ENCODE measurements at places on chromosomes 11 and 22.

DNA sequence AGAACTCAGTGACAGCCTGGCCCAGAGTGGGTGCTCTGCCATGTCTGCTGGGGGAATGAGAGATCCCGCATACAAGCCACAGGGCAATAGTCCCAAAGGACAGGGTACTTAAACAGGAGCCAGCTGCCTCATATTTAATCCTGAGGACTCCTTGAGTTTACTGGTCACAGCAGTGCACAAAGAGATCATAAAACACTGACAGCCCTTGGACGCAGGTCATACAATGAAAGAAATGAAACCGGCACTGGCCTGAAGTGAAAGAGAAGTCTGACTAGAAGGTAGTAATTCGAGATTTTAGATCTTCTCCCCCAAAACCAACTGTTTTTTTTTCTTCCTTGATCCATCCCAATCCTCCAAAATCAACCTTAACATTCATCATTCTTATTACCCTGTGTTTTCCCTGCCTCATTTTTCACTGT is 299.8 kb upstream of the SYN3 start:
- no peak for DNase-seq

DNA sequence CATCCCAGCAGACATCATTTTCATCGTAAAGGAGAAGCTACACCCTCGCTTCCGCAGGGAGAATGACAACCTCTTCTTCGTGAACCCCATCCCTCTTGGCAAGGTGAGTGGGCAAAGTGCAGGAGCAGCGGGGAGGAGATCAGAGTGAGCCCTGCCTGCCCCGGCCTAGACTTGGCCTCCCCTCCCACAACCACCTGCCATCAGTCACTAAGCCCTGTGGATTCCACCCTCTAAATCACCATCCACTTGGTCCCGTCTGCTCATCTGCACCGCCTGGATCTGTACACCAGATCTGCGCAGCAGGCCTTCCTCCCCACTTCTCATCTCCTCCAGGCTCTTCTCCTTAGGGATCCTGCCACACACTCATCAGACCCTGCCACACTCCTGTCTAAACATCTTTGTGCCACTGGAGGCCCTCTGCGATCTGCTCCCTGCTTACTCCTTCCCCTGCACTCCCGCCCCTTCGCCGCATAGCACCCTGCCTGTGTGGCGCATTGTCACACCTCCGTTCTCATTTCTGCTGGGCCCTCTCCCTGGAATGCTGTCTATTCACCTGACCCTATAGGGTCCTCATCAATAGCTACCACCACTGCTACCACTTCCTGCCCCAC is 14.2 kb downstream of the UCP2 start:
- no peak for DNase-seq

DNA sequence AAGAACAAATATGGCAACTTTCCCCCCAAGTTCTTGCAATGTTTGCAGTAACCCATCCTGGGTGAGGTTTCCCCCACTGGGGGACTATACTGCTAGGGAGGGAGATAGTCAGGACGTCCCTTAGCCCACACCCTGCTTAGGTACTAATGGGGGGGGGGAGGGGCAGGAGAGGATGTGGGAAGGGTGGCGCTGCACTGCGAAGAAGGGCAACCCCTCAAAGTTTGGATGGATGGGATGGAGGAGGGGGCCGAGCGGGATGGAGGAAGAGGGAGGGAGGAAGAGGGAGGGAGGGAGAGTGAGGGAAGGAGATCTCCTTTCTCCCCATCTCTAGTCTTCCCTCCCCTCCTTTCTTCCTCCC is 100.6 kb upstream of the HSD17B12 start:
- DNase-seq, result no peak

DNA sequence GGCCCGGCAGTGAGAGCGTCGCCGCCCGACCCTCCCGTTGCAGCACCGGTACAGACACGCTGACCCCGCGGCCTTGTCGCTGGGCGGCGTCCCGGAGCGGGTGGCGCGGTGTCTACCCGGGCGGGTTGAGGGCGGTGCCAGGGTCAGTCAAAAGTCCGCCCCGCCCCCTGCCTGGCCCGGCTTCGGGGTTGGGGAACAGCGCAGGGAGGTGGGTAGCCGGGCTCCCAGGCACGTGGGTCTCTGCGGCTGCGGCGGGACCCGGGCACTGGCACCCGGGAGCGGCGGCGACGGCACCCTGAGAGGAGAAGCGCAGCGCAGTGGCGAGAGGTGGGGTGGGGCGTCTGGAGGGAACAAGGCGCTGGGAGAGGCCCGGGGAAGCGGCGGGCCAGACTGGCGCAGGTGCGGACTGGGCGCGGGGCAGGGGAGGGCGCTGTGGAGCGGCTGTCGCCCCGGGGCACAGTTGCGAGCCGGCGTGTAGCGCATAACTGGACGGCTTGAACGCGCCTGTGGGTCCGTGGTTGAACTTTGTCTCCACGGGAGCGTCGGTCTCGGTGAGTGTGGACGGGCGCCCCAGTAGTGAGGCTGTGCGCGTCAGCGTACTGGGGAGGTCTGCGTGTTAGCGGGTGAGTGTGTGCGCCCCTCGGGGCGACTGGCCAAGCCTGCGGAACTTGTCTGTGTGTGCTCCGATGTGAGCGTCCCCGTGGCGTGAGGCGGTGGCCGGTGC is at the start of gene P2RY2:
Gene P2RY2, plus strand, starts transcription at position 176 of the 724 bp plus-strand sequence. CDS start 15,879 bp downstream, outside the sequence.
- peak; percentile 16 for DNase-seq

DNA sequence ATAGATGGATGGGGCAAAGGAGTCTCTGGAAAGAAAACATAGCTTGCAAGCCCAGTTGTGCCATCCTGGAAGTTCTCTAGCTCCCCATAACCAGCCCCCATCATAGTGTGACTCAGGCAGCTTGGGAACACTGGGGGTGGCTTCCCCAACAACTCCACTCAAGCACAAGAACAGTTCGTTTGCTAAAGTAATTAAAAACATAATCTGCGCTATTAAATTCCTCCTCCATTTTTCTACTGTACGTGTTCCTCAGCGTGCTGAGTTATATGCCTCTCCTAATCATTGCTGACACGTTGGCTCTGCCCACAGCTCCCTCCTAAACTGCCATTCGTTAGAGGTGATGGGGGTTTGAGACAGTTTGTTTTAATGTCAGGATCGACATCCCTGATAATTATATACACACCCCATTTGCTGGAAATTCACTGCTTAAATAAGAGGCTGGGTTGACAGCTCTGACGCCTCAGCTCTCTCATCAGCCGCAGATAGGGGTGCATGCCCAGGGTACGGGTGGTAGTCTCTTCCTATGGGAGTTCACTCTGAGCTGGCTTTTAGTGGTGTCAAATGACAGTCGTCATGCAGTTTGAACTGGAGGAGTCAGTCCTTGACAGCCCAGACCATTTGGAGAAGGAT is 59.5 kb upstream of the SEZ6L start:
- DNase-seq, result no peak

DNA sequence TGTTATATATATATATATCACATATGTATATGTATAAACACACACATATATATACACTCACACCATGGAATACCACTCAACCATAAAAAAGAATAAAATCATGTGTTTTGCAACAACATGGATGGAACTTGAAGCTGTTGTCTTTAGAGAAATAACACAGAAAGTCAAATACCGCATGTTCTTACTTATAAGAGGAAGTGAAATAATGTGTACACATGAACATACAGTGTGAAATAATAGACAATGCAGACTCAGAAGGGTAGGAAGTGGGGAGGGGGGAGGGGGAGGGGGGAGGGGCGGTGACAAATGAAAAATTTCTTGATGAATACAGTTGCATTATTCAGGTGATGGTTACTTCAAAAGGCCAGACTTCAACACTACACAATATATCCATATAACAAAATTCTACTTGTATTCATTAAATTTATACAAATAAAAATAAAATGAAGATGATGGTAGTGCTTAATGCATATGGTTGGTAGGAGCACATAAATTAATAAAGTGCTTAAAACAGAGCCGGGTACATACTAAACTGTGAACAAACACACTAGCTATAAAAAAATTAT is 5.8 kb upstream of the OR5B2 start:
- DNase-seq, result no peak

DNA sequence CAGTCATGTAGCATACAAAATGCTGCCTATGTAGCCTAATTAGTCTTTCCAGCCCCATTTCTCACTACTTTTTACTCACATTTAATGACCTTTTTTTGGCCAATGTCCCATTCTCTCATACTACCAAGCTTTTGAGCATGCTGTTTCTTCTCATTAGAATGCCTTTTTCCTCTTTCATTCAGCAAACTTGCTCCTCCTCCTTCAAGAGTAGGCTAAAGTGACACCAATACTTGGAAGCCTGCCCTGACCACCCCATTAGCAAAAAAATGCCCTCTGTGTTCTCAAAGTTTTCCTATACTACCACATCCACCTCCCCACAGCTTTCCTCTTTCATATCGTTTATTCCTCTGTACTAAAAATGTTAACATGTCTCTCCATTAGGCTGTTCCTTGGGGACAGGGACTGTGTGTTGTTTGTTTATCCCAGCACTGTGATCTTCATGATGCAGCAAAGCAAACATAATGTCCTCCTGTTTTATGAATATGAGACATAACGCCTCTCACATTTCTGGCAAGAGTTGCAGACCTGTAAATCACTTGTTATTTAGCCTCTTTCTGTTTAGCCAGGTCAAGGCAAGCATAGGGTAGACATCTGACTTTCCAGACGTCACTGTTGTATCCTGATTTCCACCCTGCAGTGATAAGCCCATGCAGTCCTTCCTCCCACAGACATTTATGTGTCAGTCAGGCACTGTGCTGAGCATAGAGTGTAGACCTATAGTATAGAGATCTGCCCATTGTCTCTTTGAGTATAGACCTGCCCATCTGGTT is 62.0 kb upstream of the UCP3 start:
- DNase-seq, result no peak

DNA sequence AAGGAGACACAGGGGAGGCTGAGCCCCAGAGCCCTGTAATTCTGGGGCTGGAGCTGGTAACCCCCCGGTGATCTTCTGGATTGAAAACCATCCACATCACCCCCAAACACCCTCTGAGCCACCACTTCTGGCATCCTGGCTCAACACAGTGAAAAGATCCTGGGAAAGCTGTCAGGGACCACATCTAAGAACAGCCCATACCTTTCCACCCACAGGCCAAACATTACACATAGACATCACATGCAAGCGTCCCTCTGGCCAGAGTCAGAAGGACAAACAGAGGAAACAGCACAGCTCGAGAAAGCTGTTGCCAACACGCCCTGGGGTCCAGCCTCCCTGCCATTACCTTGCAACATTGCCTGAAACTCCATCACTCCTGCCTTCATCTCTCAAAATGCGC is 469.5 kb downstream of the SOX6 start:
- no peak for DNase-seq

GRCh38 chr22:24948356-24949202 is 2.1 kb upstream of the LHFPL7 start:
- DNase-seq, result no peak

- no peak for DNase-seq
These were observed 31.5 kb upstream of the CAT start for GRCh38 chr11:34407121-34407813.

DNA sequence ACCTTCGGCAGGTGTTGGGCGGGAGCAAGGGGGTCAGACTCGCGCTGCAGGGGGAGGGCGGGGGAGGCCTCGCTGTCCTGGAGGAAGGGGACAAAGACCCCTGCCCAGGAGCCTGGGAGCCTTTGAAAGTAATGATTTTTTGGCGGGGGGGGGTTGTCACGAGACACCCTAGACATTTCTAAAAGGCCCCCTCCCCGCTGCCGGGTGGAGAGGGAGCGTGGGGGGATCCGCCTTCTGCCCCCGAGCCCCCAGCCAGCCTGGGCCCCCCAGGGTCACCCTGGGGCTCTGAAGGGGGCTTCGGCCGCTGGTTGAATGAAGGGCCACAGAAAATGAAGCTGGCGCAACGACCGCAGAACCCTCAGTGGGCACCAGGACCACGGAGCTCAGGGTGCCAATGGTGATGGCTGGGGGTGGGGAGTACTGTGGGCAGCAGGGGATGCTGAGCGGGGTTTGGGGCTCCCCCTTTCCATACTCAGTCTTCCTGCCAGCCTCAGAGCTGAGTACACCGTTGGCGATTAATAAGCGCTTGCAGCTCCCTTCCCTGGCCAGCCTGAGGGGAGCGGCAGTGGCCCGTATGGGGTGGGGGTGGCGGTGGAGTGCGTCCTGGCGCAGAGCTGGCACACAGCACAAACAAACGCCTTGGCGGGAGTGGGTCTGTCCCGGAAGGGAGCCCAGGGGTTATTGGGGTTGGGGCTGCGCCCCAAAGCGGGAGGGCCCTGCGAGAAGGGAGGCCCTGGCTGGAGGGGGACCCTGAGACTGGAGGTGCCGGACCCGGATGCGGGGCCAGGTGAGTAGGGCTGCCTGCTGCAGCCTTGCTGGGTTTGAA is 1.2 kb upstream of the DUSP8 start:
- no peak for DNase-seq

DNA sequence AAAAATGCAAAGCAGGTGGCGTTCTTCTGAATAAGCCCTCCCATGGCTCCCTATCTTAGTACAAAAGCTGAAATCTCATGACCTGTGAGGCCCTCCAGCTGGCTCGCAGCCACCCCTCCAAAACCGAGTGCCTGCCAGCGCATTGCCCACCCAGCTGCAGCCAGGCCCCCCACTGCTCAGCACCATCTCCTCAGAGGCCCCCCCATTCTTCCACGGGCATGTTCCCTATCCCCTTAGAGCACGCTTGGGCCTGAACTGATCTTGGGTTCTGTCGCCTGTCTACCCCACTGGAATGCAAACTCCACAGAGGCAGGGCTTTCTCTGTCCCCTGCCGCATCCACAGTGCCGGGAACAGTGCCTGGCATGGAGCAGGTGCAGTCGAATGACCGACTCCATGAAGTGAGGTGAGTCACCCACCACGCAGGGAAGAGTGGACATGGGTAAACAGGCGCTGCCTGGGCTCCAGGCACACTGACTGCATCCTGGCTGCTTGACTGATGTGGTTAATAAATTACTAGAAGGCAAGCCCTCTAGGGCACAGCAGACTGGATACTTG is 11.3 kb upstream of the EFCAB6 start:
- no peak for DNase-seq

- DNase-seq, result no peak
These were observed 79.1 kb downstream of the MSANTD4 start for GRCh38 chr11:105942921-105943320.

- DNase-seq, result no peak
These were observed 51.5 kb downstream of the RTL6 start for GRCh38 chr22:44446483-44446882.

DNA sequence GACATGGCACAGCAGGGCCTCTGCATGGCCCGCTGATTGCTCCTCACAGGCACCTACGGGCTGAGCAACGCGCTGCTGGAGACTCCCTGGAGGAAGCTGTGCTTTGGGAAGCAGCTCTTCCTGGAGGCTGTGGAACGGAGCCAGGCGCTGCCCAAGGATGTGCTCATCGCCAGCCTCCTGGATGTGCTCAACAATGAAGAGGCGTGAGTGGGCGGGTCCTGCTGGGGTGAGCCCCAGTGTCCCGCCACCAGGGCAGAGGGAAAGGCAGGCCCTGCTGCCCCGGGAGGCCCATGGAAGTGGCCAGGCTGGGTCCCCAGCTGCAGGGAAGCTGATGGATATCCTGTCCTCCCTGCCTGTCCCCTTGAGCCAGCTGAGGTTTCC is 18.6 kb upstream of the DGCR8 start:
- no peak for DNase-seq

GRCh38 chr11:68641880-68642279 is 42.5 kb upstream of the GAL start:
- no peak for DNase-seq

GRCh38 chr22:42062506-42063170 is 8.0 kb downstream of the NAGA start:
- DNase-seq, result no peak

GRCh38 chr22:31055635-31056159 is 25.4 kb upstream of the SMTN start:
- DNase-seq, result no peak
